ENCODE measurements at places on chromosomes 5 and 9.

- no peak for DNase-seq
Observed at GRCh38 chr5:178240341-178240741, 7.7 kb upstream of the PHYKPL start.

GRCh38 chr9:89405826-89406225 is 87.5 kb downstream of the SECISBP2 start:
- peak; percentile 69 for DNase-seq

GRCh38 chr9:71680189-71680980 is 87.9 kb downstream of the CEMIP2 start:
- DNase-seq: no peak

GRCh38 chr5:151905557-151905961 is 19.1 kb downstream of the GLRA1 start:
- DNase-seq: no peak

DNA sequence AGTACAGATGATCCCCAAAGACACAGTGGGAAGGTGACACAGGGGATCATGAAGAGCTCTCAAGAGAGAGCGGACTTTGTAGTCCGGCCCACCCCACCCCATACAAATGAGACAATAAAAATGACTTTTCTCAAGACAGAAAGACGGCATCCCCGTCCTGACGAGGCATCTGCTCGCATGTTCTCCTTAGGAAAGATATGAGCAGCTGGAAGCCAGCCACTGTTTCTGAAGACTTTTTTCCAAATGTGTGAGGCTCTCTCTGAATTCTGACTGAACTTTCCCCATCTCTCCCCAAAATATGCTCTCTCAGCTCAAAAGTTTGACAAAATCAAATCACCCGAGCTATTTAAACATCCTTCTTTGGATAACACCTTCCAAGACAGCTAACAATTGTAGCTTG is 105.2 kb downstream of the RFK start:
- DNase-seq: no peak

DNA sequence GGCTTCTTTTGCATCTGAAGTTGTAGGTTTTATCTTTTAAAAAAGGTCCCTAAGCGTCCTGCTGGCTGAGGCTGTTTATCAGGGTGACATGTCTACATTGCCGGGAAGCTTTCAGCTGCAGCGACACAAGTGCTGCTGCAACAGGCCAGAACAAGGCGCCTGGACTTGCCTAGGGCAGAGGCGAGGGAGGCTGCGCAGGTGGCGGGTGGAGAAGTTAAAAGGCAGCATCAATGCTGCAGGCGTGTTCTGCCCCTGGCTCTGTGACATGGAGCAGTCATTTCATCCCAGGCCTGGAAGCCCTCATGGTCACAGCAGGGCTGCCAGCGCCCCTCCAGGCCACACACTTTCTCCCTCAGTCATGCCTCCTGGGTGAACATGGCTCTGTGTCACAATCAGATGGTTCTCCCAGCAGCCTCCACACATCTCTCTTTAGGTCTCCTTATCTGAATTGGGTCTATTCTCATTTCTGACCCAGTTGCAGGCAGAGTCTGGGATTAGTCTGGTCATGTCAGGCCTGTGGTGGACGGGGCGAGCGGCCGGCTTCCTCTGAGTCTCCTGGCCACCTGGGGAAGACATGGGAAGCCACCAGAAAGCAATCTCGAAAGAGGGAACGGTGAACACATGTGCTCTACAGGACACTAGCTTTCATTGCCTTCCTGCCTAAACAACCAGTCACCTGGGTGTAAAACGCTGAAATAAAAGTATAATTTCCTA is 41.3 kb downstream of the IRX2 start:
- no peak for DNase-seq

DNA sequence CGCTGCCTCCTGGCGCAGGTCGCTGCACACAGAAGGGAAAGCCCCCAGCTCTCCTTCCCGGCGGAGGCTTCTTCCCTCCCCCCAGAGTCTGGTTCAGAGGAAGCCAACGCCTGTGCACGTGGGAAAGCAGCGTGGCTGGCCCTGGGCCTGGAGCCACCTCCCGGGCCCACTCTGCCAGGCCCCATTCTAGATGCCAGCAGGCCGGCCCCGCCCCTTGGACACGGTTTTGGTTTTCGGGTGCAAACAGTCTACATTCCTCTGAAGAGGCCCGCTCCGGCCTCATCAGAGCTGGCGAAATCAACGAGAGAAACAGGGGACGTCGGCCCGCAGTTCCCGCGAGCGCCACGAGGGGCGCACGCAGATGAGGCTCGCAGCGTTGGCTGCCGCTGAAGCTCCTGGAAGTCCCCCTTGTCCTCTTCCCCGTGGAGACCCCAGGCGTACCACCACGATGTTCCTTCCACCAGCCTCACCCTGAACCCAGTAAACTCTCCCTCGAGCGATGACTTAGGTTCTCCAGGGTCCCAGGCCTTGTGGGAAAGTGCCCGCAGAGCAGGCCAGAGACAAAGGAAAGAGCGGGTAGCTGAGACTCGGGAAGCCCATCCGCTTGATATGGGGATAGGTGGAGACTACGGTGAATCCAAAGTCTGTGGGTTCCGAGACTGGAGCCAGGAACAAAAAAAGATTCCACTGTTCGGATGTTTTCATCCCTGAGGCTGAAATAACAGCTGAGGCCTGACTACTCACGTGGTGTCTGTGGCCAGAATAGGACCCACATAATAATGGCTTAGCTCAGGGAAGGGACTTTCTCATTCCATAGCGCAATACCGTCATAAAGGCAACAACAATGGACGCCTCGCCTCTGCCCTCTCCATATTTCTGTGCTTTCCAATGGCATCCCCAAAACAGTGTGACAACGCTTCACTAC is 64.2 kb downstream of the KLF4 start:
- DNase-seq: peak; percentile 63

DNA sequence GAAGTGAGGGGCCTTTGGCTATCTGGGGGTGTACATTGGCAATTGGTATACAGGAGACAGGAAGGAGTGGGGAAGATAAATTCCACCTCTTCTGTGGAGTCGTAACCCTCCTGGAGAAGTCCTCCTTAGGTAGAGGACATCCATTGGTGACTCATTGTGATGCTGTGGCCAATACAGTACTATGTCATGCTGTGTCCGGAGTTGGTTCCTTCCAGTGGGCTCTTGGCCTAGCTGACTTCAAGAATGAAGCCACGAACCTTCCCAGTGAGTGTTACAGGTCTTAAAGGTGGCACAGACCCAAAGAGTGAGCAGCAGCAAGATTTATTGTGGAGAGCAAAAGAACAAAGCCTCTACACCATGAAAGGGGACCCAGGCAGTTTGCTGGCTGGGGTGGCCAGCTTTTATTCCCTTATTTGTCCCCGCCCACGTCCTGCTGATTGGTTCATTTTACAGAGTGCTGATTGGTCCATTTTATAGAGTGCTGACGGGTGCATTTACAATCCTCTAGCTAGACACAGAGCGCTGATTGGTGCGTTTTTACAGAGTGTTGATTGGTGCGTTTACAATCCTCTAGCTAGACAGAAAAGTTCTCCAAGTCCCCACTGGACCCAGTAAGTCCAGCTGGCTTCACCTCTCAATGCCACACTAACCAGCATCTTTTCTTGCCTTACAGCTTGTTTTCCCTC is 37.3 kb upstream of the FBP1 start:
- DNase-seq: no peak
